ENCODE measurements at places on chromosomes 3 and 15. TPM values are rescaled to one million over a fixed set of nuclear protein-coding genes. Genes with fewer than 3 reads are reported as not detected.

KATNBL1 gene
- total RNA-seq: 35.8 TPM

HESX1 gene
- 1.7 TPM for total RNA-seq

ADAMTSL3 gene
- 0.49 TPM for total RNA-seq

HHATL gene
- total RNA-seq: not detected

ERICH6 gene
- not detected for total RNA-seq

XYLB gene
- 4.7 TPM for total RNA-seq

GOLGA6L10 gene
- 2.4 TPM for total RNA-seq

DIS3L gene
- 18.6 TPM for total RNA-seq

TRPM1 gene
- not detected for total RNA-seq

Data from chondrocyte (in vitro differentiated cells).